ENCODE measurements at places on chromosomes 1 and 21.

DNA sequence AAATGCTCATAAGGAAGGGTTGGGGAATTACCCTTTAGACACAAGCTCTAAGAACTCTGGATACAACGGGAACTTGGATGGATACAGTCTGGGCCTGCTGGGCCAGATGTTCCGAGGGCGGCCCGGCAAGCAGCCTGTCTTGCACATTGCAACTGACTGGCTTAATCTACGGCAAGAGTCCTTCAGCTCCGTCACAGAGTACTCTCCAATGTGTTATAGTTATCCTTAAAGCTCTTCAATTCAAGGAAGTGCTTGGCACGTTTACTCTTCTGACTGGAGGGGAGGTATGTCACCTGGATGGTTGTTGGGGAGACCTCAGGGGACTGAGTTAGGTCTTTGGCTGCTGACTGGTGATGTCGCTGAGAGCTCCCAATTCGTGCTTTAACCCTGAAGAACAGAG lies 1.1 kb upstream of the CFAP141 start:
- no peak for DNase-seq

GRCh38 chr1:234638832-234639799 lies 29.1 kb upstream of the IRF2BP2 start:
- DNase-seq = no peak

DNA sequence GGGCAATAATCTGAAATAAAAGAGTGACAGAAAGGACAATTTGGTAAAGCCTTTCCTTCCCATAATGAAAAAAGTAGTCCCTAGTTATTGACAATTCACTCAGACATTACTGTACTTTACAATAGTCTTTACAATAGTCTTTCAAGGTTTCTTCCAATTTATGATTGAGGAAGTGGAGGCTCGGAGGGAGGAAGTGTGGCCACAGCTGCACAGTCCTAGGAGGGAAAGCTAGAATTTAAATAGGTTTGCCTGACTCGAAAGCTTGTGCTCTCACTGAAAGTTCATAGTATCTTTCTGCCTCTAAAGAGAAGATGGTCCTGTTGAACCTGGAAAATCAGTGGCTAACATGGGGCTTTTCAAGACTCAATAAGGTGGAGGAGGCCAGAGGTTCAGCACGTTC lies 203.2 kb downstream of the SDCCAG8 start:
- DNase-seq = no peak

GRCh38 chr1:86357796-86358195 lies 38.3 kb downstream of the ODF2L start:
- DNase-seq = no peak

GRCh38 chr21:29448766-29449165 lies 150.0 kb downstream of the BACH1 start:
- DNase-seq = no peak

- DNase-seq = no peak
These were observed 23.3 kb downstream of the CNIH4 start for GRCh38 chr1:224380003-224380402.

DNA sequence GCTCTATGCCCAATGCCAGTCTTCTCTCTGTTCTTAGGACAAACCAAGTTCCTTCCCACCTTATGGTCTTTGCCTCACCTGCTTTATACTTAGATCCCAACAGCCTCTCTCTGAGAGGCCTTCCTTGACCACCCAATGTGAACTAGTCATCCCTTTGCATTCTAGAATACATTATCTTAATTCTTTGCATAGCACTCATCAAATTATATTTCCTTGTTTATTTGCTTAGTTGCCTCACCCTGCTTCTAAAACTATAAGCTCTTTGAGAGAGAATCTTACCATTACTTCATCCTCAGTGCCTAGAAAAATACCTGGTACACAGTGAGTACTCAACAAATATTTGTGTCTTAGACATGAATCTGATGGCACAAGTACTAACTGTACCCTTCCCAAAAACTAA lies 8.0 kb downstream of the PIGP start:
- no peak for DNase-seq

DNA sequence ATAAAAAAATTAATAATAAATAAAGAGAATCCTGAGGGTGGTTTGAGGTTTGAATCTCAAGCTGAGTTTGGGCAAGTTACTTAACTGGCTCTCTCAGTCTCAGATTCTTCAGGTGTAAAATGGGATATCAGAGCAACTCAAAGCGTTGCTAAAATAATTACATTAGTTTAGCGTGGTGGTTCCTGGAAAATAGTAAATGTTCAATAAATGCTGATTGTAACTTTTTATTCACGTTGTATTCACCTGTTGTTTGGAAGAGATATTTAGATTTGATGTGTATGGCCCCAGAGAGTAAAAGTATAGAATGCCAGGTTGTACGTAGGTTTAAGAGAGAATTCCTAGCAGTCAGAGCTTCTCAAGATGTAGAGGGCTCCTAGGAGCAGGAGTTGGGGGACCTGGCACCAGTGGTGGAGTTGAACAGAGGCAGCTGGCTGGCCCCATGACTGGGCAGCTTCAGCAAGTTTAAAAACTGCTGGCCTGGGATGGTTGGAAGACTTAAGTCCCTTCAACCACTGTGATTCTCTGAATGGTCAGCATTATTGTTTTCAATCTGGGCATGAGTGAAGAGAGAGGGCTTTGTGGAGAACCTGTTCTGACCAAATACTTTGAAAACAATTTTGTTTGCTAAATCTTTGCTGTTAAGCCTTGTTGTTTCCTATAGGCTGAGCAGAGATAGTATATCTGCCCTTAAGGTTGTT lies 22.4 kb downstream of the PRCC start:
- DNase-seq = no peak

GRCh38 chr21:37060296-37060695 lies 12.6 kb downstream of the PIGP start:
- DNase-seq = peak; percentile 11

DNA sequence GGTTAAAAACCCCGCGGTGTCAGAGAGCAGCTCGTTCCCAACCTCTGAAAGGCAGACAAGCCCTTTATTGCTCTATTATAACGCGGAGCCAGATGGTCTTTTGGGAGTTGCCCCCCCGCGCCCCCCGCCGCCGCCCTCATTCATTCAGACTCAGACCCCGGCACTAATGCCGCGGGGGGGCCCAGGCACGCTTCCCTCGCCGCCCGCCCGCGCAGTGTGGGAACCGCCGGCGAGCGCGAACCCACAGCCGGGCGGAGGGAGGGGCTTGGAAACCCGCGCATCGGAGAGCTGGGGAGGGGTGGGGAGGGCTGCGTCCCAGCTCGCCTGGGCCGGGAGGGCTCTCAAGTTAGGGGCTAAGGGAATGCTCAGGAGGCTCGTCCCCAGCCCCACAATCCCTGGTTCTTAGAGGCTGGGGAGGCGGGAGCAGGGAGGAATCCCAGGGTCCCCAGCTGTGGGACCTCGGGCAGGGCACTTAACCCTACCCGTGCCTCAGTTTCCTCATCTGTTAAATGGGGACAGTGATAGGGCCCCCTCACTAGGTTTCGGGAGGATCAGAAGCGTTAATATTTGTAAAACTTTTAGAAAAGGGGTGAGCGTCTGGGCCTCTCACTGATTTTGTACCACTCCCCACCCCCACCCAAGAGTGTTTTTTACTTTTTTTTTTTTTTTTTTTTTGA lies 10.9 kb upstream of the HES5 start:
- no peak for DNase-seq

- no peak for DNase-seq
These were observed 13.3 kb upstream of the CCDC27 start for GRCh38 chr1:3738943-3739342.

GRCh38 chr1:179969962-179970361 lies 15.4 kb downstream of the CEP350 start:
- DNase-seq = no peak

DNA sequence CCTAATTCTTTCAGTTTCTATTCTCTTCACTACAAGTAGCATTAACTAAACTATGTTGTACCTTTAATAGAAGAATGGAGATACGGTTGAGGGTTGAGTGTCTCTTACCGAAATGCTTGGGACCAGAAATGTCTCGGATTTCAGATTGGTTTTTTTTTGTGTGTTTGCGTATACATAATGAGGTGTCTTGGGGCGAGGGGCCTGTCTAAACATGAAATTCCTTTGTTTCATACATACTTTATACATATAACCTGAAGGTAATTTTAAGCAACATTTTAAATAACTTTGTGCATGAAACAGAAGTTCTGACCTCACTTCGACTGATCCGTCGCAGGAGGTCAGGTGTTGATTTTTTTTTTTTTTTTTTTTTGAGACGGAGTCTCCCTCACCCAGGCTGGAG lies 36.3 kb upstream of the MYOCOS start:
- no peak for DNase-seq

DNA sequence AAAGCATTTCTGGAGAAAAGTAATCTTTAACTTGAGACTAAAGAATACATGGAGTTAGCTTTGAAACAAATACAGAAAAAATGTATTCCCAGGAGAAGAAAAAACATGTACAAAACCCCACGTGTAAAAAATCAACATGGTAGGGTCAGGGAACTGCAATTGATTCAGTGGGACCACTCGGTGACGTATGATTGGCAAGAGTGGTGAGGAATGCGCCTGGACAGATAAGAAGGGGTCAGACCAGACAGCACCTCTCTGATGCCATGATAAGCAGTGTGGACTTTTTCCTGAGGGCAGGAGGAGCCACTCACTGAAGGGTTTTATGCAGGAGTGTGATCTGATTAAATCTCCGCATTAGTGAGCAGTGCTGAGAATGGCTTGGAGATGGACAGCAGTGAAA lies 142.5 kb downstream of the DAB1 start:
- no peak for DNase-seq

DNA sequence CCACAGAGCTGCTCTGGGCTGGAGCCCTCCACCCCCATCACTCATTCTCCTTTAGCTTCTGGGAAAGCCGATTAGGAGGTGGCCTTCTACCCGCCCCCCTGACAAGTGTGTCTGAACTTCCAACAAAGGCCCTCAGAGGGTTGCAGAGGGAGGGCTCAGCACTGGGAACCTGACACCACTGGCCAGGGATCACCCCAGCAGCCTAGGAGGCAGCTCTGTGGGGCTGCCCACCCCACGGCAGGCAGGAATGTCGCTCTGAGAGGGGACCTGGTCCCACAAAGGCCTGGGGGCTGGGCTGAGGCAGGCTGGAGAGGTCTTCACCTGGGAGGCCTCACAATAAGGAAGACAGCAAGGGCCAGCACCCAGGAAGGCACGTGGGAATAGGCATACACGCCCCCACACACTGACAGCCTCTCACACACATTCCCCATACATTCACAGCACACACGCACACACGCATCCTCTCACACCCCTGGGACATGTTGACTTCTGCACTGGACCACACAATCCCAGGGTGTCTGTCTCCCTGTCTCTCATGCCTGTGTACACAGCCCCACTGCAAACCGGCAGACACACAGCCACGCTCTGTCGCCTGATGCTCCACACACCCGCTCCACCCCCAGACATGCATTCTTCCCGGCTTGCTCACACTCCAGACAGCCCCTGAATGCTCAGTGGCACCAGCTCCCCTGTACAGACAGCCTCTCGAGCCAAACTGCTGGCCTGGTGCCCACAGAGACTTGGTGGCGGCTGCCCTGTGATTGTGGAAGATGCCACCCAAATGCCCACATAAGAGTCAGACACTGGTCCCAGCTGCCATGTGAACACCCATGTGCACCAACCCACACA lies 30.7 kb downstream of the DMBX1 start:
- DNase-seq = no peak

GRCh38 chr1:87327376-87328271 lies 1.1 kb upstream of the LMO4 start:
- DNase-seq = no peak

DNA sequence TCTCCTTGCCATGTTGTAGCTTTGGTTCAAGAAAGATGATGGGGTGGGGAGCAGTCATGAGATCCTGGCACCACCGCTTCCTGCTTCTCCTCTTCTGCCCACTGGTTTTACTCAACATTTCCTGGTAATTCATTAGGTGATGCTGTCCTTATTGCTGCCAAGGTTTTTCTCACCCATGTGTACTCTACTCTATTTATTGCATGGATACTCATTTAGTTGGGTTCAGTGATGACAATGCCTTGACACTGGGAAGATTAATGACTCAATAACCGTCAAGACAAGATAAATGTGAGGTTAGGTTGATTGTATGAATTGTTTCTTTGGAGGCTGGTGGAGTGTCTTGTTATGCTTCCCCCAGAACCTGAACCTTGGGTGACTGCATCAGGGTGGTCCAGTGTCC lies 484.2 kb downstream of the SIPA1L2 start:
- DNase-seq = no peak

GRCh38 chr1:19712928-19713327 lies 48.3 kb downstream of the HTR6 start:
- no peak for DNase-seq

- DNase-seq = no peak
These were observed 16.6 kb upstream of the TMEM35B start for GRCh38 chr1:35001743-35002142.

DNA sequence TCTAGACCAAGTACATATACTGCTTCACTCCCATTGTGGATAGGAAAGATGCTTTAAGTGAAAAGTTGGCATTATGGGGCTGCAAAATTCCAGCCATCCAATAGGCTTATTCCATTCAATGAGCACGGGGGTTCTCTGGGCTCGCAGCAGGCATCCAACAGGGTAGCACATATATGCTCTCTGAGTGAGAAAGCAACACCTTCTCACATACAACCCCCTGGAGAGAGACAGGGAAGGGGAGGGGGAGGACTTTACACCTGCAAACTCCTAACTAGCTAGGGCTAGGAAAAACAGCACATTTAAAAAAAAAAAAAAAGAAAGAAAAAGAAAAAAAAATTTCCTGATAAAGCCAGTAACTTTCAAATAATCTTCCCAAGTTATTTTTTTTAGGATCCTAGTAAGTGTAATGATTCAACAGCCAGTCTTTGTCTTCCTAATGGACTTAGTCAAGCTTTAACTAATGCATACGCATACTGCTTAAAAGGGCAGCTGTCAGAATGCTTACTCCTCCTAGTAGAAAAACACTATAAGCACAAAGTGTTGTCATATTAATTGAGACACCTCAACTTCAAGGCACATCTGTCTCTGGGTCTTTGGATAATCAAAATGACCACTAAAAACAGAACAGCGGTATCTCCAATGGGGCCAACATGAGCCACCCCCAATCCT lies 18.7 kb downstream of the PSMB2 start:
- no peak for DNase-seq

DNA sequence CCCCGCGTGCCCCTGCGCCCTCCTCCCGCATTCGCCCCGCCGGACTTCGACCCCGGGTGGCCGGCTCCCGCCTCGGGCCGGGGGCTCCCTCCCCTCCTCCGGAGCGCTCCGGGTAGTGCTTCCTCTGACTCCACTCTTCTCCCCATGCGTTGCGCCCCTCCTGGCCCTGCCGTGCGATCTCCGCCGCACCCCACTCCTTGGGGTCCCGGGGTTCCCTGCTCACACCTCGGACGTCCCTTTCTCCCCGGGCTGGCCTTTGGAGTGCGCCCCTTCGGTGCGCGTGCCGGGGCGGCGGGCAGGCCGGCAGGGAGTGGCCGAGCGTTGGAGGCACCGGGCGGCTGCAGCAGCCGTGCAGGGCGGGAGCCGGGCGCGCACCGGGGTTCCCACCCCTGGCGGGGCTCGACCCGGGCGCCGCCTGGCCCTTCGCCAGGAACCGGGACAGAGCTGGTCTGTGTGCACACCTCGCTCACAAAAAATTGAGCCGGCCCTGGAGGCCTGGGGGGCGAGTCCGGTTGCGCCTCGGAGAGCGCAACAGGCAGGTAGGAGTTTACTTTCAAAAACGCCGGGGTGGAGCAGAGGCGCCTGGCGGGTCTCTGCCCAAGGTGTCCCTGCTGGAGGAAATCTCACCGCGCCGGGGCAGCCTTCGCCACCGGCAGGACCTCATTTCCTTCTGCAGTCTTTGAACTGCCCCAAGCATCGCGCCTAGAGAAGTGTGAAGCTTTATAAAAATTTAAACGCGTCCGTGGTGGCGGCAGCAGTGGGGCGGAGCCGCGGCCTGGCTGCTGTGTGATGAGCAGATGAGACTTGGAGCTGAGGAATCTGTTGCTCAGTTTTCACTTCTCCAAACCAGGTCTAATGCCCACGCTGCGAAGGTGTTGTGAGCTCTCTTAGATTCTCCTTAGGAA lies 650 bp downstream of the VANGL1 start:
- no peak for DNase-seq

- no peak for DNase-seq
These were observed 4.9 kb downstream of the RCC2 start for GRCh38 chr1:17434601-17435000.
